ENCODE measurements at places on chromosomes 3 and 15. TPM values are rescaled to one million over a fixed set of nuclear protein-coding genes. Genes with fewer than 3 reads are reported as not detected.

GRCh38 chr15:99981191-99981647, 248.0 kb upstream of the LYSMD4 start:
- H3K4me3 ChIP-seq, result no peak overlapping the region
- H3K36me3 ChIP-seq, result no peaks in the 10 kb centered on the region
- H3K27ac ChIP-seq, result no peak overlapping the region
- H3K4me1 ChIP-seq, result no peaks in the 10 kb centered on the region
- no peaks in the 10 kb centered on the region for H3K27me3 ChIP-seq

DNA sequence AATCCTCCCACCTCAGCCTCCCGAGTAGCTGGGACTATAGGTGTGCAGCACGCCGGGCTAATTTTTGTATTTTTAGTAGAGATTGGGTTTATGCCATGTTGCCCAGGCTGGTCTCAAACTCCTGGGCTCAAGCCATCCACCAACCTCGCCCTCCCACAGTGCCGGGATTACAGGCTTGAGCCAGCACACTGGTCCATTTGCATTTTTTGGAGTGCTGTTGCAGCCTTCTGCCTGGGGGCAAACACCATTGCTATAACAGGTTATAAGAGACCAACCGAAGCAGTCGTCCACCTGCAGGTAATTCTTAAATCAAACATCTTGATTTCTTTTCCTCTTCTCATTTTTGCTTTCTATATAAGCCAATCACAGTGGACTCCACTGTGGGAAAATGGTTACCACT, 27.7 kb downstream of the ACKR4 start:
- H3K27me3 ChIP-seq, result no peaks in the 10 kb centered on the region
- H3K4me3 ChIP-seq, result no peak overlapping the region
- H3K36me3 ChIP-seq, result no peaks in the 10 kb centered on the region
- no peaks in the 10 kb centered on the region for H3K4me1 ChIP-seq

- no peak overlapping the region for H3K27ac ChIP-seq
- no peaks in the 10 kb centered on the region for H3K36me3 ChIP-seq
- H3K4me1 ChIP-seq, result no peaks in the 10 kb centered on the region
- DNase-seq, result no peak
- no peaks in the 10 kb centered on the region for H3K27me3 ChIP-seq
These were observed 86.7 kb downstream of the MAGI1 start for GRCh38 chr3:65951836-65952505.

DNA sequence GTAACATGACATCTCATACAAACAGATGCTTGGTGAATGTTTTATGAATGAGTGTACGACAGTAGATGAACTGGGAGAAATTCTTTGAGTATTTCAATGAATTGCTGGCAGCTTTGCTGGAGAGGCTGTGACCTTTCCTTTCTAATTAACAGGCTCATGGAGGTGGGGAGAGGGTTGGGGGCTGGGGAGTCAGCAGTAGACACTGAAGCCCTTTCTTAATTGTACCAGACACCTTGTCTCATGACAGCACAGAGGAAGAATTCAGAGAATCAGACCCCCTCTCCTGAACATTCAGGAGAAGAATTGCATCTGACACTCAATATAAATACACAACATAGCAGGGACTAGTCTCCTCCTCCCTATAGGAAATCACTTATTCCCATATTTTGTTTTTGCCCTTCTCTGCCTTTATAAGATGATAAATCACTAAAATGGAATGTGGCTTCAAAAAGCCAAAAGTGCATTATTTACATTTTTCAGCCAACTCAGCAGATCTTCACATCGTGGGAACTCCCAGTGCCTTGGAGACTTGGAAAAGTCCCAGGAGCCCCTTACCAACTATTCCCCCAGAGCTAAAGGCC, 66.2 kb upstream of the TPM1 start:
- H3K4me1 ChIP-seq, result no peaks in the 10 kb centered on the region
- no peak overlapping the region for H3K27ac ChIP-seq
- H3K27me3 ChIP-seq, result no peaks in the 10 kb centered on the region
- H3K36me3 ChIP-seq, result no peaks in the 10 kb centered on the region
- no peak overlapping the region for H3K4me3 ChIP-seq

DNA sequence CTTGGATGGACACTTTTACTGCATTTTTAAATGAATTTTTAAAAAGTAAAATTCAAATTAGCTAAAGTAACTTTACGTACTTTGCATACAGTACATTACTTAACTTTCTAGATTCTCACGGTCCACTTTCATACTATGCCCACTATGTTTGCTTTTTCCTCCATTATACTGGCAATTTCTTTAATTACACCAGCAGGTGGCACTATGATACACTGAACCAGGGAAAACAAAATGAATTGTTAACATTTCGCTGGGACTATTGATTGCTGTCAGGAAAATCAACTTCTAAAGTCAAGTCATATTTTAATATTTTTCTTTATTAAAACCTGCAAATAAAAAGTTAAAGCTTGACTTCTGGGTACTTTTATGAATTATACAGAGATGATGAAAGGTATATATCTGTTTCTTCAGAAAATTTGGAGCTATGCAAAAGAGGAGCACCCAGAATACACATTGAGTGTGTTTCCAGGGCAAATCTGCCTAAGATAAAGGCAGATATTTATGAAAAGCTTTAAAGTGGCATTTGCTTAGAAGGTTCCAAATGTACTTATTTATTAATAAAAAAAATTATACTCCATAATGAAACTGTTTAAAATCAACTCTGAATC, 21.8 kb upstream of the POU1F1 start:
- H3K27ac ChIP-seq, result no peak overlapping the region
- no peaks in the 10 kb centered on the region for H3K27me3 ChIP-seq
- no peak overlapping the region for H3K4me3 ChIP-seq
- H3K36me3 ChIP-seq, result no peaks in the 10 kb centered on the region
- DNase-seq, result peak; percentile 38

Gene ISY1
- total RNA-seq, result 42.2 TPM

Data from B cell (primary cell).